ENCODE measurements at places on chromosomes 16 and 17.

DNA sequence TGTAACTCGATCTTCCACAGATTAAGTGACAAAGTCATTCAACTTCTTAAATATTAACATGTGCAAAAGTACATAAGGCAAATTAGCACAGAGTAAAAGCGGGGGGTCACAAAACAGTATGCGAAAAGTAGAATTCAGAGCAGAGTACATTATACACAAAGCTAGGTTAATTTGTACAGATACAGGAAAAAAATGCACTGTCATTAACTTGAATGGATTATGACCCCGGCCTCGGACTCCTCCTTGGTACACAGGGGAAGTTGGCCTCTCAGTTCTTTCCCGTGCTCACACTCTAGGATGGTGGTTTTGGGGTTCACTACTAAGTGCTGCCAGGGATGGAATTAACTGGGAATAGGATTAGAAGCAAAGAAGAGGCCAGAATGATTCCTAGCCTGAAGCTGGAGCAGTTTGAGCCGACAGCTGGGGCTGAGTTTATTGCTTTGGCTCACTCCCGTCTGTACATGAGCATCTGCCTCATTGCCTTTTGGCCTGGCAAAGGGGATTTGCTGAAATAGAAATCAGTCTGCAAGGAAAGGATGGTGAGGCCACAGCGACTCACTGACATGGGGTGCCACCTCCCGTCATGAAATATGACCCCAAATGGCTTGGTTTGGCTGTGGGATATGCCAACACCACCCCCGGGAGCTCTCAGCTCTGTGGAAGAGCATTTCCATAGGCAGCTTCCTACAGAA, 23.6 kb downstream of the NTN1 start:
- DNase-seq = no peak

- DNase-seq = no peak
These were observed 3.3 kb downstream of the TBX4 start for GRCh38 chr17:61455324-61456060.

- peak; percentile 89 for DNase-seq
These were observed 22.0 kb downstream of the PRCD start for GRCh38 chr17:76561799-76562268.

DNA sequence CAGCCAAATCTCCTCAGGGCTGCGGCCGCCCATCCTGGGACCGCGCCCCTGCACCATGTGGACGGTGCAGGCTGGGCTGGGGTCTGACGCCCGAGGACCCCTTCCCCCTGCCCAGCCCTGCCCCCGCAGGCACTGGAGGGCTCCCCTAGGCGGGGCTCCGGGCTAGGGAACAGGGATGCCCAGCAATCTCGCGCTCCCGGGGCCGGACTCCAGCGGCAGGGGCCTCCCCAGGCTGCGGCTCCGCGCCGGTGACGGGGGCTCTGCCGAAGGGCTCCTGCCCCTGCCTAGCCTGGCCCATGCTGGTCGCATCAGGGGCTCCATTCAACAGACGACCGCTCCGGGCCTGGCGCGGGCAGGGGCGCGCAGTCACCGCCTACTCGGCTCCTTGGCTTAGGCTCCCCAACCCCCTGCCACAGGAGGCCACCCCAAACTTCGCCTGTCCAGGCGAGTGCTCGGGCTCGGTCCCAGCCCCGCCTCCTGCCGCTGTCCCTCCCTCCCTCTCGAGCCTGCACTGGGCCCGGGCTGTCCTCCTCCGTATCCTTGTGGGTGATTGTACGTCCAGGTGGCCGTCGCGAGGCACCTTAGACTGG, 27.4 kb upstream of the ADORA2B start:
- DNase-seq = no peak

DNA sequence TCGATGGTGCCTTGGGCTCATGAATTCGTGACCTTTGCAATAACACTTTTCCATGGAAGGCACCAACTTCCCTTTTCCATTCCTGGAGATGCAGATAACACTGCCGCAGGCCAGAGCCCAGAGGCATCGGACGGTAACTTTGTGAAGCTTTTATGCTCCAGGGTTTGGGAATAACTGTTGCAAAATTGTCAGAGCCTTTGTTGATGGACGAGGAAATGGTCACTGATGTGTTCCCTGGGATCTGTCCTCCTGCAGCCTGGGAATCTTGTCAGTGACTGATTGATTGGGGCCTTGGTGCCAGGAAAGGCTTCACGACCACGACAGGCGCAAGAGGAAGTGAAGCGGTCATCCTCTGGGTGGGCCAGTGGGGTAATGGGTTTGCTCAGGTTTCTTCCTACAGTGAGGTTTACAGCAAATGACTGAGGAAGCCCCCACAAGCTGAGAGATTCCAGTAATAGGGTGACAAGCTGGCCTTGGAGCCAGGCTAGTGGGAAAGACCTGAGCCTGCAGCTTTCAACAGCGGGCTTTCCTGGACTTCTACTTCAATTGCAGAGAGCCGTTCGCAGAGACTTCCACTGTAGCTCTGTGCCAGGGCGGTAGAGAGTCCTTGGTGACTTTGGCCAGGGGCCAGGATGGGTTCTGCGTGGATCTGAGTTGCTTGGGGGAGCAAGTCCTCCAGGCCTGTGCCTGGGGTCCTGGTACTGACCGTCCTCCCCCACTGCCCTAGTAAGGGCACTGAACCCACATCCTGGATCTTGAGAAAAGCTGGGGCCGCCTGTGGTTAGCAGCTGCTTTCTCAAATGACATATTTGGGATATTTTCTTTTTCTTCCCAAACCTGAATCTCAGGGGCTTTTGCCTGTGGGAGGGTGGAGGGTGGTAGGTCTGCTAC, 37.6 kb downstream of the PGS1 start:
- peak; percentile 59 for DNase-seq

- DNase-seq = no peak
These were observed 3.3 kb upstream of the RNF112 start for GRCh38 chr17:19407601-19408345.

- DNase-seq = no peak
These were observed 78.9 kb downstream of the MPRIP start for GRCh38 chr17:17121162-17121561.

DNA sequence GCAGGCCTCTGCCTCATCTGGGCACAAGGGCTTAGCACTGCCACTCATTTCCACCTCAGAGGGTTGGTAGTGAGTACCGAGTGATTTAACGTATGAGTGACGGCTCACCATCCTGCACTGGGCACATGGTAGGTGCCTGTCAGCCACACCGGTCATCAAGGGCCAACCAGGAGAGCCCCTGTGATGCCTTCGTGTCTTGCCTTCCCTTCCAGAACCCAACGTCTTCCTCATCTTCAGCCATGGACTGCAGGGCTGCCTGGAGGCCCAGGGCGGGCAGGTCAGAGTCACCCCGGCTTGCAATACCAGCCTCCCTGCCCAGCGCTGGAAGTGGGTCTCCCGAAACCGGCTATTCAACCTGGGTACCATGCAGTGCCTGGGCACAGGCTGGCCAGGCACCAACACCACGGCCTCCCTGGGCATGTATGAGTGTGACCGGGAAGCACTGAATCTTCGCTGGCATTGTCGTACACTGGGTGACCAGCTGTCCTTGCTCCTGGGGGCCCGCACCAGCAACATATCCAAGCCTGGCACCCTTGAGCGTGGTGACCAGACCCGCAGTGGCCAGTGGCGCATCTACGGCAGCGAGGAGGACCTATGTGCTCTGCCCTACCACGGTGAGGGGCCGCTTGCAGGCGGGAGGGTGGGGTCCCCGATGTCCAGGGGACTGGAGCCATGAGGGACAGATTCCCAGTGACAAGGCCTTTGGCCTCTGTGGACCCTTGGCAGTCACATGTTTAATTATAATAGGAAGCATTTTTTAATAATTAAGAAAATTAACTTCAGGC, 37.1 kb downstream of the MRC2 start:
- DNase-seq = no peak

GRCh38 chr16:29915590-29916247, 10.3 kb downstream of the KCTD13 start:
- DNase-seq = no peak

- DNase-seq = peak; percentile 86
These were observed 3.5 kb downstream of the KRT10 start for GRCh38 chr17:40818733-40819527.

- DNase-seq = no peak
These were observed 12.6 kb upstream of the SRRM2 start for GRCh38 chr16:2739625-2740430.

DNA sequence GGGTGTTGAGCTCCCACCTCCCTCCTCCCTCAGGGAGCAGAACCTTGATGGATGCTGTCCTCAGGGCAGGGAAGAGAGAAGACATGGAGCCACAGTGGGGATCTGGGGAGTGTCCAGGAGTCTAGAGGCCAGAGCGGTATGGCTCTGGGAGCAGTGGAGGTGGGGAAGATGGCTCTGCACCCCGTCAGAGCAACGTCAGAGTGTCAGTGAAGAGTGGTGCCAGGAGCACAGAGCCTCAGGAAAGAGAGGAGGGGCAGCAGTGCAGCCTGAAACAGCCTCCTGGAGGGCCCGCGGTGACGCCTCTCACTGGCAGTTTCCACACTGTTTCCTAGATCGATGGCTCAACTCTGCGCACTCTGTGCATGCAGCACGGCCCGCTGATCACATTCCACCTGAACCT, 23.2 kb upstream of the SLC5A11 start:
- DNase-seq = no peak

- peak; percentile 74 for DNase-seq
These were observed 73.3 kb upstream of the IRX6 start for GRCh38 chr16:55250701-55251100.

GRCh38 chr17:82041144-82041814, 3.8 kb upstream of the DCXR start:
- no peak for DNase-seq

All from AG10803 (cell line).